ENCODE measurements at places on chromosomes 6 and 20.

DNA sequence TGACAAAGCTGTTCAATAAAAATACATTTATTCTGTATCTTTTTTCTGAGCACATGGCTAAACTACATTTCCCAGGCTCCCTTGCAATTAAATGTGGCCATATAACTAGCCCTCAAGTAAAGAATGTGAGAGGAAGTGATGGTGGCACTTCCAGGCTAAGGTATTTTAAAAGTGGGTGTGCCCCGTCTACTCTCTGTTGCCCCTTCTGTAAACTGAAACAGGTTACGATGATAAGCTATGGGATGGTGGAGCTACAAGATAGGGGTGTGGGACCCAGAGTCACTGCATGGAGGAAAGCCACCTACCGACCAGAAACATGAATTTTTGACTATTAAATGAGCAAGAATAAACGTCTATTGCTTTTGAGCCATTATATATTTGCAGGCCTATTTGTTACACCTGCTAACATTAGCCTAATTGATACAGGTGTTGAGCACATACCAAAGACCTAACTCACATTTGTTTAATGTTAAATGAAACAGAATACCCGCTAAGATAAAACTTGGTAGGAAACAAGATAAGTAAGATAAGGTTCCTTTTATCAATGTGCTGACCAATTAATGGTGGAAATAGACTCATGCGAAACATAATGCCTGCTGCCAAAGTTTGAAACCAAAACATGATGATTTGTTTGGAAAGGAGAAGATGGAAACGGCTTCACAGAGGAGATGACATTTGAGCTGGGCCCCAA lies 3.1 kb downstream of the FYN start:
- DNase-seq, result no peak

- no peak for DNase-seq
These were observed 59.8 kb downstream of the FAXC start for GRCh38 chr6:99289701-99290100.

- DNase-seq, result no peak
These were observed 4.4 kb downstream of the FOXF2 start for GRCh38 chr6:1393641-1394283.

DNA sequence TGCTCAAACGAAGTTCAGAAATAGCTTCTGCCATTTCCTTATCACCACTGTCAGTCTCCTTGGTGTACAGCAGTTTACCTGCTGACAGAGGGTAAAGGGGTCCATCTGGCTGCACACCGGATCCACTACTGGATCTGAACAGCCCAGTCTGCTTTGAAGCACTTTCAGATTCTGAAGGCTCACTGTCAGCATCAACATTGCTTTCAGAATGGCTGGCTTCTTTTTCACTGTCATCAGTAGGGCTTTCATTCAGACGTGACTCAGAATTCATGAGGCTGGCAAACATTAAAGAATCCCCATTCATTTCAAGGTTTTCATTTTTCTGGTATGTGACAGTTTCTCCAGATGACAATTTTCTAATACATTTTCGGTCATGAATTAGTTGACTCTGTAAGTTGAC lies 21.0 kb upstream of the PNISR start:
- DNase-seq, result no peak

GRCh38 chr6:96942676-96943075 lies 18.1 kb downstream of the KLHL32 start:
- DNase-seq, result no peak

DNA sequence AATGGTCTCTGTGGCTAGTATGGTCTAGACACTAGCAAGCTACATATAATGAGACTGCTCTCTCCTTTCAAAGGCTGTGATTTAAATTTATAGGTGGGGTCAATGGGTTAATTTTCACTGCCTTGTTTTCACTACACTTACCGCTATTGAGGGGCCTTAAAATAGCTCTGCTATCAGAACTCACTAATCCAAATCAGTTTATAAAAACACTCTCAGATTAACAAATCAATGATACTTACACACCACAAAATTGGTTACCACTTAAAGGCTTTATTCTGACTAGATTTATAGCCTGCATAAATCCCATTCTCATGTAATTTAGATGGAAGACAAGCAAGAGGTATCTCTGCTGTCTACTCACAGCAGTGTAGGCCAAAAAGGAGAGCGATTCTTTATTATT lies 313.0 kb upstream of the AGPAT4 start:
- no peak for DNase-seq

DNA sequence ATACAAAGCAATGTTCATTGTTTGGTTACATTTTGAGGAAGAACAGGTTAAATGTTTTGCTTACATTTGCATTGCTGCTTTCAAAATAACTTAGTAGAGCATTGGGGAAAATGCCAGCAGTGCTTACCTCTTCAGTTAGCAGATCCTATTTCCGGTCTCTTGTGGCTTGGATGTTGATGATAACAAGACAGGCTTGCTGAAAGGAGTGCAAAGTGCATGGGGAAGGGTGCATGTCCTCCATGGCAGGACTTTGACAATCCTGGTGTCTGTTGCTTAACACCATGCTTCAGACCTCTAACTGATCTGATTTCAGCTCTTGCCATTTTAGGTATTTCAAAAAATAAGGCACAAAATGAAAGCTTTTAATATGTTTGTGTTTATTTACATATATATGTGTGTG lies 21.1 kb downstream of the TPD52L1 start:
- no peak for DNase-seq

DNA sequence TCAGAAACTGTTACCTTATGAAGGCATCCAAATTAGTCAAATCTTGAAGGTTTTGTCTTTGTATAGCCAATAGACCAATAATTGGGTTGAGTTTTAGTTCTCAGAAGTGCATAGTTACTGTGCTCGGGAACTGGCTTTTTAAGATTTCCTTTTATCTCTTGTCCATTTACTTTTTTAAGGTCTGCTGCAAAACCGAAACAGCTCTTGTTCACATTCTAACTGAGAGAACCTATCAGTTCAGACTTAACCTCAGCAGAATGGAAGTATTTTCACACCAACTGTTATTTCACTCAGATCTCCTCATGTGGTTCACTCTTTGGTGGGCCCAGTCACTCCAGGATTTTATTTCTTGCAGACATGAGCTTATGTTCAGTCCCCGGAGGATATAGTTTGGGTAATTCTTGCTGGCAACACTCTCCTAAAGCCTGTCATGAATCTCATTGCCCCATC lies 55.5 kb downstream of the TPBG start:
- DNase-seq, result no peak

GRCh38 chr6:14721103-14721758 lies 524.6 kb upstream of the JARID2 start:
- DNase-seq, result no peak

DNA sequence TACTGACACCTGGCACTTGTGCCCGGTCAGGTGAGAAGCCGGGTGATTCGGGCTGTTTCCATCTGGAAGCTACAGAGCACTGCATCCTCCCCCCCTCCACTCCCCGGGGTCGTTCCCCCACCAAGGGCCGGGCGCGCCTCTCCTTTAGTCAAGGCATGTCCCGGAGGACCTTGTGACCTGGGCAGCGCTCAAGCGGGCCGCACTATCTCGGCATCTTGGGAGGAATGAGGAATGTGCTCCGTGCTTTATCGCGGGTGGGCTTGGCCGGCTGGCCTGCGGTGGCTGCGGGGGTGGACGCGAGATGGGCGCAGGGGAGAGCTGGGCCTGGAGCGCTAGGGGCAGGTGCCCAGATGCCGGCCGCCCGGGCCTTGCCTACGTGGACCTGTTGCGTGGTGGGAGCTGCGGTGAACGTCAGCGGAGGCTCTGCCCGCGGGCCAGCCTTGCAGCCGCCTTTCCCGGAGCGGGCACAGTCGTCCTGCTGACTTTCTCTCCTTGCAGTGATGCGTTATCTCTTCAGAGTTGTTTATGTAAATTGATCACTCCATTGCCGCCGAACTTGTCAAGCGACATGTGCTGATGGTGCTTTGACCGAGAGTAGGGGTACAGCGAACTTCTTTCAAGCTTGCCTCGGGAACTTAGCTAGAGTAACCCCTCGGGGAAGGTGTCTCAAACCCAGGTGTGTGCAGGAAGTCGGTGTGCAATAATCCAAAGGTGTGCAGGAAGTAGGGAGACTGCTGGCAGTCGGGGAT lies 1.1 kb downstream of the LRRC1 start:
- no peak for DNase-seq

GRCh38 chr6:144292372-144292771 lies 7.2 kb downstream of the UTRN start:
- DNase-seq, result no peak

DNA sequence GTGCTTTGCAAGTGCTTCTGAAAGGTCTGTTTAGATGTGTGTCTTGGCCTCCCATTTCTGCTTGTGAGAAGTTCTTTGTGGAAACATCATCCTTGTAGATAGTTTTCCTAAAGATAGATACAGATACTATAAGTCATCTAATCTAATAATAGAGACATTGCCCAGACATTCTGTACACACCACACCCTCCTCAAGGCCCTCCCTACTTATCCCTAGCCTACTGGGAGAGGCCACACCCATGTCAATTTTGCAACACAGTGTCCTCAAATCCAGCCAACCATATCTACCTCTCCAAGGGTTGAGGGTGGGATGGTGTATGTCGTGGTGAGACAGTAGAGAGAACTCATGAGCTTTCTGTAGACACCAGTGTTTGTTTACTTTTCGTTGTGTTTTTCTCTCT lies 6.2 kb downstream of the KDM1B start:
- DNase-seq, result no peak

GRCh38 chr6:30684386-30685156 lies 1.9 kb downstream of the PPP1R18 start:
- DNase-seq, result peak; percentile 34

- no peak for DNase-seq
These were observed 4.9 kb downstream of the PREP start for GRCh38 chr6:105397987-105398386.

- DNase-seq, result no peak
These were observed 75.2 kb downstream of the AKAP7 start for GRCh38 chr6:131210469-131210868.

DNA sequence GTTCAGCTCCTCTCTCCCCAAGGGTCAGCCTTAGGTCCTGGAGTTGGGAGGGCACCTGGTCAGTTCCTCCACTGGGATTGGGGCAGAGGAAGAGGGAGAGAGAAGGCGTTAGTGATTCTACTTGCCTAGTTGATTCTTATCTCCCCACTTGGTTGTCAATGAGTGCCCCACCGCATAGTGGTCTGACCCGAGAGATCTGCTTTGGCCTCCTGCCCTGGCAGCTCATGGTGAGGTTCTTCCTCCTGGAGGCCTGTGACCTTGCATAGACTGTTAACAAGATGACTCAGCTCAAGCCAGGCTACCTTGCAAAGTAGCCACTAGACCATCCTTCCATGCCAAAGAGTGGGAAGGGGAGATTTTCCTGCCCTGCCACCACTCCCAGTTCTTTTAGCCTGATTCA lies 160.6 kb downstream of the TMEM200A start:
- no peak for DNase-seq

DNA sequence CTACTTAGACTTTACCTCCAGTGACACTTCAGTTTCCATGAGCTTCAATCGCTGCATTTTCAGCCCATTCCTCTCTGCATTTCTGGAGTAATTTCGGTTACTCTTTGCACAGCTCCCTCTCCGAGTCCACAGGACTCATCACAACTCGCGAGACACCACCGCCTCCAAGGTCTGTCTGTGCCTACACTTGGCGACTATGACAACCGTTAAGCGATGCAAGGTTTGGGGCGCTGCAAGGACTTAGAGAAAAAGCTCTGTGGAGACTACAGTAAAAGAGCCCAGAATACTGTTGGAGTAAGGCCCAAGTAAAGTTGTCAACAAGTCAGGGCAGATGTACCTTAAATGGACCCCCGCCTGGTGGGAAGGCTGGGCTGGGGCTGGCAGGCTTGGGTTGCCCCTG lies 95.7 kb upstream of the RPS6KA2 start:
- DNase-seq, result no peak

DNA sequence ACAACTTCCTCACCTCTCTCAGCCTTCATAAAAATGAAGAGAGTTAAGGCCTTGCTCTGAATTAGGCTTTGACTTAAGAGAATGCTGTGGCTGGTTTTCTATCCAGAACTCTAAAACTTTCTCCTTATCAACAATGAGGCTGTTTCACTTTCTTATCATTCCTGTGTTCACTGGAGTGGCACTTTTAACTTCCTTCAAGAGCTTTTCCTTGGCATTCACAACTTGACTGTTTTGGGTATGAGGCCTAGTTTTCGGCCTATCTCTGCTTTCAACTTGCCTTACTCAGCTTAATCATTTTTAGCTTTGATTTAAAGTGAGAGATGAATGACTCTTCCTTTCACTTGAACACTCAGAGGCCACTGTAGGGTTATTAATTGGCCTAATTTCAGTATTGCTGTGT lies 4.3 kb upstream of the LOC128125822 start:
- DNase-seq, result no peak

Measured in activated T-helper 1 cell treated with Interleukin-2 at 50 U/mL for 16 hours (primary cell).